HFF-Myc (cell line): ENCODE measurements at places on chromosomes 7 and 10.
A peak's percentile ranks its signal among the peaks of the same experiment; 100 is the strongest.

DNA sequence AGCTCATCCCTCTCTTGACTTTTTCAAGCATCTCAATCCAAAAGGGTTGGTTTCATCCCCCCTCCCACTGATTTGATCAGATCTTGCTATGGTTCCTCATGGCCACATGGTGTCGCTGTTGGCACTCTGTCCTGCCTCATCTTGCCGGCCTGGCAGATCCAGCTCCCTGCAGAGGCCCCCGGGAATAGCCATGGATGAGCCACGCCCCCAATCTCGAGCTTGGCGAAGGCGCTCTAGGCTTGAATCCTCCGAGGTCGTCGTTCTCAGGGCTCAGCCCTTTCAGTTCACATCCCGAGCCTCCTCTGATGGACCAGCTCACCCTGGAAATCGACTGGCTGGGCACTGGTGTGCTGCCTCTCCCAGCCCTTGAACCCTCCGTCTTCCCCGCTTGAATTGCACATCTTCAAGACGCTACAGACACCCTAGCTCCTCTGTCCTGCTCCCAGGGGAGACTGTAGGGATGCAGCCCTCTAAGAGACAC, 628.7 kb downstream of the TYW1 start:
- DNase-seq, result peak; percentile 0

GRCh38 chr10:89471110-89471809, 56.9 kb downstream of the IFIT5 start:
- DNase-seq, result no peak

GRCh38 chr10:132642732-132643008, 105.1 kb downstream of the INPP5A start:
- DNase-seq, result no peak

DNA sequence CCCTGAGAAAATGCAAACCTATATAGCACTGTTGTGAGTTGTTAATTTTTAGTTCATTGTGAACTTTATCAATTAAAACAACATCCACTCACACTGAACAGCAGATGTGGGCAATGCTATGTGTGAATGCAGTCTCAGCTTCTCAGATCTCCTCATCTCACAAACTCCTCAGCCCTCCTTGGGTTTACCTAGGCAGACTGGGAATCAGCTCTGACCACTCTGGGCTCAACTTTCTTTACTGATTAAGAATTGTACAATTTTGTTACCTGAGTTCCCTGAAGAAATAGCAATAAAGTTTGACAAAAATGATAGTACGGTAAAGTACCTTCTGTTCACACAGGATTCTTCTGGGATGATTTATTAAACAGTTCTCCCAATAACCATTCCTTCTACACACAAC, 124.0 kb downstream of the SRPK2 start:
- no peak for DNase-seq

DNA sequence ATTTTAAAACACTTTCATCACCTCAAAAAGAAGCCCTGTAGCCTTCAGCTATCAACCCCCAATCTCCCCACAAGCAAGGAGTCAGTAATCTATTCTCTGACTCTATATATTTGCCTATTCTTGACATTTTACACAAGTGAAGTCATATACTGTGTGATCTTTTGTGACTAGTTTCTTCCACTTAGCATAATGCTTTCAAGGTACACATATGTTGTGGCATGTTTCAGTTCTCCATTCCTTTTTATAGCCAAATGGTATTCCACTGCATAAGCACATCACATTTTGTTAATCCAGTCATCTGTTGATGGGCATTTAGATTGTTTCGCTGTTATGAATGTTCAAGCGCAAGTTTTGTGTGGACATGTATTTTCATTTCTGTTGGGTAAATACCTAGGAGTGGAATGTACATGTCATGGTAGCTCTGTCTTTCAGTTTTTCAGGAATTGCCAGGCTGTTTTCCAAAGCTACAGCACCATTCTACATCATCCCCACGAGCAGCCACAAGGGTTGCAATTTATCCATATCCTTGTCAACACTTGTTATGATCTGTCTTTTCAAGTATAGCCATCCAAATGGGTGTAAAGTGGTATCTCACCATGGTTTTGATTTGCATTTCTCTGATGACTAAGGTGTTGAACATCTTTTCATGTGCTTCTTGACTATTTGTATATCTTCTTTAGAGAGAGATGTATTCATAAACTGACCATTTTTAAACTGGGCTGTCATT, 405.6 kb downstream of the KCNMA1 start:
- DNase-seq, result no peak

GRCh38 chr10:78804411-78805032, 264.2 kb upstream of the ZMIZ1 start:
- no peak for DNase-seq
